ENCODE measurements at places on chromosomes 13 and 19.

GRCh38 chr19:10078329-10078728 is 7.8 kb upstream of the SHFL start:
- no peak for DNase-seq

GRCh38 chr13:71274923-71275608 is 591.9 kb downstream of the DACH1 start:
- no peak for DNase-seq

DNA sequence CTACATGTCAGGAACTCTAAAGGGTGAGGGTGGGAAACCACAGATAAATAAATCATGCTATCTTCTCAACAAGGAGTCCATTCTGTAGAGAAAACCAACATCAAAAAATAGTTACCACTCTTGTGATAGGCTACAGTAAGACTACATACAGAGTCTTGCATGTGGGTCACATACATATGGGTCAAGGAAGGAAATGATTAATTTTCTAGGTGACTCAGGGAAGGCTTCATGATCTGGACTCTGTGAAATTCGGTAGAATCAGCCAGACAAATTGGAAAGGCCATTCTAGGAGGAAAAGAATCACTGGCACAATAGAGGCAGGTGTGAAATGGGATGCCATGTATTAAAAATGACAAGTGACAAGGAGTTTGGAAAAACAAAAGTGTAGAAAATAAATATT is 638.9 kb downstream of the LIG4 start:
- DNase-seq: no peak

GRCh38 chr13:99382428-99383133 is 75.4 kb upstream of the GPR183 start:
- DNase-seq: no peak

- DNase-seq: no peak
These were observed 25.0 kb upstream of the TNFSF11 start for GRCh38 chr13:42548731-42549551.

DNA sequence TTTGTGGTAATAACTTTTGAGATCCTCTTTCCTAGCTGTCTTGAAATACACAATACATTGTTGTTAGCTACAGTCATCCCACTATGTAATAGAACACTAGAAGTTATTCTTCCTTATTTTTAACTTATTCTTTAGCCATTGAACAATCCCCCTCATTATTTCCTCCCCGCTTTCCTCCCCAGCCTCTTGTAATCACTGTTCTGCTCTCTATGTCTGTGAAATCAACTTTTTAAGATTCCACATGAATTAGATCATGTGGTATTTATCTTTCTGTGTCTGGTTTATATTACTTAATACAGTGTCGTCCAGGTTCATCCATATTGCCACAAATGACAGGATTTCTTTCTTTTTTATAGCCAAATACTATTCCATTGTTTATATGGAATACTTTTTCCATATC is 72.9 kb downstream of the SLC10A2 start:
- DNase-seq: no peak

- no peak for DNase-seq
These were observed 31.6 kb upstream of the TSHZ3 start for GRCh38 chr19:31380854-31381253.

- DNase-seq: no peak
These were observed 324.6 kb downstream of the KLF12 start for GRCh38 chr13:73809561-73809960.

DNA sequence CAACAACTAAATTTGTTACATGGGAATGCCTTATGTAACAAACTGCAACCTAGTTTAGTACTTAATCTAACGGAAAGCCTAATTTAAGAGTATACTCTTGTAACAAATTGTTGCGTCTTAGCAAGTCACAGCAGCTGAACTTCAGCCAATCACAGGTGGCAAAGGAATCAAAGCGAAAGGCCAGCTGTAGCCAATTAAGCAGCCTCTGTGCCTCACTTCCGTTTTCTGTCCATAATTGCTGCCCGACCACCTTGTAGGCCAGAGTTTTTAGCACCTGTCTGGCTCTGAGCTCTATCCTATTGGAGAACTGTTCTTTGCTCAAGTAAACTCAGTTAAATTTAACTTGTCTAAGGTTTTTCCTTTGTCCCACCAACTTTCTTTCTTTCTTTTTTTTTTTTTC is 18.1 kb upstream of the HSPH1 start:
- DNase-seq: no peak

DNA sequence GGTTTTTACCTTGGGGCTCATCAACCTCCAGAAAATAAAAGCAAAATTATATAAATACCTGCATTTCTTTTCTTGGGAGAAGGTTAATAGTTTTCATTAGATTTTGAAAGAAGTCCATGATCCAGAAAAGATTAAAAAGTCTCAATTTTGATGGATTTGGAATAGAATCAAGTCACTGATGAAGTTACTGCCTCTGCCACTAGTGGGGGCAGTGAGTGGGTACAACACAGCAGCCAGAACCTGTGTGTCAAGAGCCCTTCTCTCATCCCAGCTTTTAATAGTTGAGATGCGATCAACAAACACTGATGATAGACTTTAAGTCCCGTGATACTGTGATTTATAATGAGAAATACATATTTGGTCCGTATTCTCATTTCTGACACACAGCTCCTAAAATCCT is 686.7 kb downstream of the DIAPH3 start:
- DNase-seq: no peak

- no peak for DNase-seq
These were observed 1.0 kb downstream of the TIMM50 start for GRCh38 chr19:39481676-39482075.

GRCh38 chr13:92187378-92187989 is 789.1 kb downstream of the GPC5 start:
- no peak for DNase-seq

DNA sequence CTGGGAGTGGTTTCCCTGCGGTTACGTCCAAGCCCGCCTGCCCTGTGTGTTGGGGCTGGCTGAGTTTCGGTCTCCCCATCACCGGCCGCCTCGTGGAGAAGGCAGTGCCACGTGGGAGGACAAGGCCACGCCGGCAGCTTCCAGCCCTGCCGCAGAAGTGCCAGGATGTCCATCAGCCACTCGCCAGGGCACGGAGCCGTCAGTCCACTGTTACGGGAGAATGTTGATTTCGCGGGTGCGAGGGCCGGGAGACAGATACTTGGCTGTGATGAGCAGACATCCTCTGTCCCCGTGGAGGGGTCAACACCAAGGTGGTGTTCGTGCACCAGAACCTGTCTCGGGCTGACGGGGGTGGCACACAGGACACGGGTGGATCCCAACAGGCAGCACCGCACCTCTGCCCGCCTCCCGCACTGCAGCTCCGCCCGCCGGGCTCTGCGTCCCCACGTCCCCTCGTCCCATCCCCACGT is 86.4 kb upstream of the MCF2L start:
- no peak for DNase-seq

GRCh38 chr13:48888613-48889012 is 87.1 kb upstream of the FNDC3A start:
- no peak for DNase-seq

DNA sequence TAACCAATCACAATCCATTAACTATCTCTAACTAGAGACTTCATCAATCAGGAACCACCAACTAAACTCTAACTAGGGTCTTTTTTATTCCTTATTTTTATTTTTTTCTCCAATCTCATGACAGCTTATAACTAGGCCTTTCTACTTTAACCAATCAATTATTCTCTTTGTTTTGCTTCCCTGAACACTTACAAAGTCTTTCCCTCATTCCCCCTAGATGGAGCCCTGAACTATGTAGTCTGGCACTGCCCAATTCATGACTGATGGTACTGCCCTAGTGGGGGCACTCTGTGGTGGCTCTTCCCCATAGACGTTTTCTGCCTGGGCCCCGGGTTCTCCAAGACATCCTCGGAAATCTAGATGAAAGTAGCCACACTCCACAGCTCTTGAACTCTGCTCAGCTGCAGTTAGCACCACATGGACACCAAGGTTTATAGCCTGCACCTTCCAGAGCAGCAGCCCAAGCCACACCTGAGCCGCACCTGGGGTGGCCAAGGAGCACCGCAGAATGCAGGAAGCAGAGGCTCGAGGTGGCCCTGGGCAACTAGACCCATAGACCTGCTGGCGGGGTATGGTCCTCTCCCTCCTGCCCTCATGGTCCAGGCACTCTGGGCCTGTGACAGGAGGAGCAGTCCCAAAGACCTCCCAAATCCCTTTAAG is 6.6 kb downstream of the ATP7B start:
- no peak for DNase-seq

DNA sequence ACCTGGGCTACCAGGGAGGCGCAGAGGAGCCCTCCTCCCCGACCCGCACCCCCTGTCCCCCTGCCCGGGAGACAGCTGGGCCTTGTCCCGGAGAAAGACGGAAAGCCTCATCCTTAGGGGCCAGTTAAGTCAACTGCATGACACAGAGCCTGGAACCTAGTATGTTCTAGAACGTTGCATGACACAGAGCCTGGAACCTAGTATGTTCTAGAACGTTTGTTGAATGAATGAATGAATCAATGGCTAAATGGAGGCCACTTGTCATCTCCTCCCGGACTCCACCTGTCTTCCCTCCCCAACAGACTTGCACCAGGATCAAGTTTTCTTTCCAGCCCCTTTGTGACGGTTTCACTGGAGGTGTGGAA is 706 bp downstream of the SERP2 start:
- no peak for DNase-seq

- DNase-seq: no peak
These were observed 4.9 kb upstream of the RDH13 start for GRCh38 chr19:55067869-55068268.

DNA sequence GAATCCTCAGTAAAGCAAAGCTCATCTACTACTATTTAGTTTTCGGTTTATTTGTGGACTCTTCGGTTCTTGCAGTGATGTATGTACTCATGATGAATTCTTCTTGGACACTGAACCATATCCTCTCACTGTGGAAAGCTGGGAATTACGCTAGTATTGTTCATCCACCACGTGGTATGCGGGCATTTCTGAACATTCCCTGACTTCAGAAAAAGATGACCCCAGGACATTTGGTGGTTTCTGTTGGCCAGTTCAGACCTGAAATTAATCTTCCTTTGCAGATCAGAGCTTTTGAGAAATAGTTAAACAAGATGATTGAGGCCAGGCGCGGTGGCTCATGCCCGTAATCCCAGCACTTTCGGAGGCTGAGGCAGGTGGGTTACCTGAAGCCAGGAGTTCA is 25.3 kb upstream of the FBN3 start:
- no peak for DNase-seq

- DNase-seq: no peak
These were observed 378.5 kb downstream of the ENOX1 start for GRCh38 chr13:43408274-43408673.

DNA sequence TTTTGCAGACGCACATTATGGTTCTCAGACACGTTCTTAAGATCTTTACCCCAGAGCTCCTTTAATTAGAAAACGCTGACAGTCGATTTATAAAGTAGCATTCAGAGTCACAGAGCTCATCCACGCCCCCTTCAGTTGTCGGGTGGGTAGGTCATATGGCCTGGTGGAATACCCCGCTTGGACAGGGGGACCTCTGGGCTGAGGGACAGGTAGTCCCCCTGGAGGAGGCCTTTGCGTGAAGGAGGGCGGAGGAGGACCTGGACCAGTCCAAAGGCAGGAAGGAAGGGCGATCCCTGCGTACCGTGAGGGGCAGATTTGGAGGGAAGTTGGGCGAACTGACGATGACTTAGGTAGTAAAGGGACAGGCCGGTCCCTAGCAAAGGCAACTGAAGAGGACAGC is 20.5 kb downstream of the VASP start:
- no peak for DNase-seq

GRCh38 chr13:41931337-41931736 is 29.6 kb downstream of the VWA8 start:
- DNase-seq: no peak

- DNase-seq: no peak
These were observed 167.3 kb downstream of the FLT1 start for GRCh38 chr13:28327373-28328270.

- DNase-seq: no peak
These were observed 11.8 kb upstream of the RB1 start for GRCh38 chr13:48291730-48292129.

DNA sequence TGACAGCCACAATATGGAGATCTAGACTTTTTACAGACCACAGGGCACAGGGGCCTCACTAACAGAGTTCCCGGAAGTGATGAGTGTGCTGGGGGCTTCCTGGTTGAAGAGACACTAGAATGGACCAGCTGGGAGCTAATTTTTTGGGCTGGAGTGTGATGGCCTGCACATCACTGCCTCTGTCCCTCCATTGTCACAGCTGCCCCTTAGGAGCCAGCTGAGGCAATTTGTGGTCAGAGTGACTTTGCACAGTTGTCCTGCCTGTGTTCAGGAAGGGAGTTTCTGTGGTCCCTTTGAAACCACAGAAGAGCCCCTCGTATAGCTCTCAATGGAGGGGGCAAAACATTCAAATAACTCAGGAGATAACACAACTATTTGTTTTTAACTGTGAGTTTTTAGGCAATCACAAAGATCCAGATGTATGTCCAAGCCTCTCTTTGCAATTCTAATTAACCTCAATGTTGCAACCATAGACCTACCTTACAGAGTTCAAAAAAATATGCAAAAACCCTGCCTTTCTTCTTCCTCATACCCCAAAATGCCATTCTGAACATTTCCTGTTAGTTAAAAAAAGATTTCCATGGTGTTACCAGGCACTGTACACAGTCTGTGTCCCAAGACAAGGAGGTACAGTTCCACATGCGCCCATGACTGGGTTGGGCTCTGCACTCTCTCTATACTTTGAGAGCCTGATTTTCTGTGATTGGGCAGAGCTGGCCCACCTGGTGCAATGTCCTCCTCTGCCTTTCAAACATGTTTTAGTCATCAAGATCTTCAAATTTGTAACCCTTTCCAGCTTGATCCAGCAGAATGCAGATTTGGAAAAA is 2.4 kb downstream of the ALOX5AP start:
- DNase-seq: no peak

DNA sequence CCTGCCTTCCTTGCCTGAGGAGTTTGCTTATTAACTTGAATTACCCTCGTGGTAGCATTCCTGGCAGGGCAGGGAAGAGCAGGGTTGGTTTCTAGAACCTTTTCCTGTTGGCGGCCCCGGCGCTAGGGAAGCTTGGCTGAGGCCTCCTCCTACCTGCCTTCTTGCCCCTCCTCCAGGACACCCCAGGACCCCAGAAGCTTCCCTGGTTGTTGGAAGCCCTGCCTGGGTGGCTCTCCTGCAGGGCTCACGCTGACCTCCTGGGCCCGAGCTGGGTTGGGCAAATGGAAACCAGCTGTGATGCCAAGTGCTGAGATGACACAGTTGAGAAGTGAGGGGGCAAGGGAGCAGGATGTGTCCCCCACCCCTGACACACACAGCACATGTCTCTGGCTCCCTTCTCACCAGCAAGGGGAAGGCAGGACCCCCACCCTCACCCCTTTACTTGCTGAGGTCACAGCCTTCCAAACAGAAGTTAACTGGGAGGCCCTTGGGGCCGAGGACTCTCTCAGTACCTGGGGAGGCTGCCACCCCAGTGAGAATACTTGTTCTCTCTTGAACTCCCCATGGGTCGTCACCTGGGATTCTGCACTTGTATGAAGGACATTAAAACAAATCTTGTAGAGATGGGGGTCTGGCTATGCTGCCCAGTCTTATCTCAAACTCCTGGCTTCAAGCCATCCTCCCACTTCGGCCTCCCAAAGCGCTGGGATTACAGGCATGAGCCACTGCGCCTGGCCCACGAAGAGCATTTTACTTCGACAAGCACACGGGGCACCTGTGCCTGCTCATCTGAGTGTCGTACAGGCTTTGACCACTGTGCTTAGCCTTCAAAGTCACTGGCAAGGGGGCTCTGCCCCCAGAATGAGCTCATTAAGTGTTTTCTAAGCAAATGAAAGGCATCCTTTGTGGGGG is 10.5 kb downstream of the CEBPA start:
- no peak for DNase-seq

GRCh38 chr13:113449693-113450347 is 3.5 kb downstream of the ADPRHL1 start:
- DNase-seq: no peak

GRCh38 chr13:99260216-99260615 is 2.0 kb upstream of the GPR18 start:
- DNase-seq: no peak

Data from activated CD4-positive, CD25-positive, alpha-beta regulatory T cell treated with anti-CD3 and anti-CD28 coated beads, Interleukin-2, amount 50 U/mL, for 16 hours (primary cell).